ENCODE measurements at places on chromosomes 2 and 18.
A peak's percentile ranks its signal among the peaks of the same experiment; 100 is the strongest.

DNA sequence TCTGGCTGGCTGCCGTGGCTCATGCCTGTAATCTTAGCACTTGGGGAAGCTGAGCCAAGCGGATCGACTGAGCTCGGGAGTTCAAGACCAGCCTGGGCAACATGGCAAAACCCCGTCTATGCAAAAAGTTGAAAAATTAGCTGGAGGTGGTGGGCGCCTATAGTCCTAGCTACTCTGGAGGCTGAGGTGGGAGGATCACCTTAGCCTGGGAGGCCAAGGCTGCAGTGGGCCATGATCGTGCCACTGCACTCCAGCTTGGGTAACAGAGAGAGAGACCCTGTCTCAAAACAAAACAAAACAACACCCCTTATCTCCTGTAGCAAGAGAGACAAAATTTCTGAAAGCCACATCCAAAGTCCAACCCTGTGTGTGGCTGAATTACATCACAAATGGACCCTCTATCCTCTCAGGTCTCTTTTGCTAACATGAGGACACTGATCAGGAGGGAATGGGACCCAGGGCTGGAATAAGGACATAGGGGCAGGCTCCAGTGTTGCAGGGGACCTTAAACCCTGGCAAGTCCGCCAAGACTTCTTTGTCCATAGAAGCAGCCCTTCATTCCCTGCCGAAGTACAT lies 64.8 kb downstream of the PSMG2 start:
- no peak for DNase-seq

- no peak for DNase-seq
Measured at GRCh38 chr2:48343154-48343553, 186.8 kb upstream of the STON1 start.

DNA sequence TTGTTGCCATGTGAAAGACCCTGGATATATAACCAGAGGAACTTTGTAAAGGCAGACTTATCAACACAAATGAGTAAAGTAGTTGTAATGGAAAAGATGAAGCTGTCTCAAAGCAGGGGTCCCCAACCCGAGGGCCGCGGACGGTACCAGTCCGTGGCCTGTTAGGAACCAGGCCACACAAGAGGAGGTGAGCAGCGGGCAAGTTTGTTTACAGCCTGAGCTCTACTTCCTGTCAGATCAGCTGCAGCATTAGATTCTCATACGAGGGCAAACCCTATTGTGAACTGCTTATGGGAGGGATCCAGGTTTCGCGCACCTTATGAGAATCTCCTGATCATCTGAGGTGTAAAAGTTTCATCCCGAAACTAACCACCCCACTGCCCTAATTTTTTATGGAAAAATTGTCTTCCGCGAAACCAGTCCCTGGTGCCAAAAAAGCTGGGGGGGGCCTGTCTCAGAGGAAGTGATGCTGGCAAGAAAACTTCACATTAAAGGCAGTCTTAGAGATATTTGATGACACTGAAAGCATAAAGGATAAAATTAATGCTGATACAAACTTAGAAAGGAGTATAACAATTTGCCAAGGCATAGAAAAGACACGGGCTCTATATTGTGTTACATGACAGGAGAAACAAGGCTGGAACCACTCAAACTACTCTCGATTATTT lies 57.5 kb upstream of the MSTN start:
- DNase-seq = no peak

DNA sequence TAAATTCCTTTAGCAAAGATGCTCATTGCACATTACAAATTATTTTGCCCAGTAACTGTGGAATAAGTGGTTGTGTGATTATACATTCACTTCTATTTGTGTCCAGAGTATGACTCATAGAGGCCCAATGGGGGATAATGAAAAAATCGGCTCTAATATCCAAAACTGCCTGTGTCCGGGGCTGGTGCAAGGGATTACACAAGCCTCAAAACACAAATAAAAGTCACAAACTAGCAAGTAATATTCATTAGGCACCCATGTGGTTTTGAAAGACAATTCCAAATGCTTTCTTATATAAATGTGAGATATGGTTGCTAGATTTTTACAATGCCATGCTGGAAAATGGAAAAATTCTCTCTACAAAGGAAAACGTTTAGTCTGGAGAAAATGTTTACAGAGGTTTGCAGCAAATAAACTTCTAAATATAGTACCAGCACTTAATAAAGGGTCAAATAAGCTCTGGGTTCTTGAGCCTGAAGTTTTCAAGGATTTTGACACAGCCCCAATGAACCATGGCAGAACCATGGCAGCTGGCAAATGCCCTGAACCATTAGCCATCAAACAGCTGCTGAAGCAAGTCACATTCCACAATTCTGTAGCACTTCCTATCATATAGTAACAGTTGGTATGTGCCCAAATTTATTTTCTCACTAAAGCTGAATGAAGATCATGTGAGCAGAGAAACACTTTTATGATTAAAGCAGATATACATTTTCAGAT lies 40.5 kb downstream of the IRS1 start:
- DNase-seq = no peak

DNA sequence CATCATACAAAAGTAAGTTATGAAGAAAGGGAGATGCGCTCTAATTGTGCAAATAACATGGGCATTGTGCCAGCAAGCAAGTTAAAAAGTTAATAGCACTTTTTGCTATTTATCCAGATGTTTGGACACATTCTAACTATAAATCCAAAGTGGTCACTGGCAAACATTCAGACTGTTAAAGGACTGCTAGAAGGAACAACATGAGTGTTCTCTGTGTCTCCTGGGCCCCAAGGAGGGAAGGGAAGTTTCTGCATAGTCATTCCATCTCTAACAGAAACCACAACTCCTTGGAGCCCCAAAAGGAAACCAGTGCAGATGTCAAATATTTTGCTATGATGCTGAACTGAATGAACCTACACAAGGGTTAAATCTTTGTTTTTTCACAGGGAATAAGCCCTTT lies 213.3 kb upstream of the HNRNPA3 start:
- DNase-seq = no peak

- DNase-seq = no peak
Measured at GRCh38 chr2:108560895-108561530, 26.7 kb downstream of the LIMS1 start.

DNA sequence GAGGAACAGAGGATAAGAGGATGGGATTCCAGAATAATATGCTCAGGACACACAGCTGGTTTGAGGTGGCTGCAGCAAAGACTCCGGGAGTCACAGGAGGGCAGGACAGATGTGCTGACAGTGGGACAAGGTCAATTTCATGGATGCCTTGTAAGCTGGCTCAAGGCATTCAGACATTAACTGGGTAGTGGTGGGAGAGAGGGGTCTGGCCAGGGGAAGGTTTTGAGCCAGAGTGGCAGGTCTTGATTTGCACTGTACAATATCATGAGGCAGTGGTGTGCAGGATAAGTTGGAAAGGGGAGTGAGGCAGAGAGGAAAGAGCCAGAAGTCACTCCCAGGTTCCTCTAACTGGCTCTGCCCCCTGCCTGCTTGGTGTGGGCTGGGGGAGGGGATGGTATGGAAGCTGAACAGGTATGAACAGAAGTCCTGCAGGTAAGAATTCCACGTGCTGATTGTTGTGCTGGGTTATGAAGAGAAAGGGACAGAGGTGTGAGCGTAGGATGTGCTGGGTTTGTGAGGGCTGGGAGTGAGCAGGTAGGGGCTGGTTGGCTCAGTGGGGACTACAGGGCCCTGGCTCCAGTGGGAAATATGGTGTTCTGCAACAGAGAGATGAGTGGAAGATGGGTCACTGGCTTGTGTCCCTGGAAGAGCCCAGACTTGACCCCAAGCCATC lies 141.7 kb upstream of the COPS8 start:
- DNase-seq = no peak

- no peak for DNase-seq
Measured at GRCh38 chr2:80154231-80154915, 150.2 kb downstream of the LRRTM1 start.

DNA sequence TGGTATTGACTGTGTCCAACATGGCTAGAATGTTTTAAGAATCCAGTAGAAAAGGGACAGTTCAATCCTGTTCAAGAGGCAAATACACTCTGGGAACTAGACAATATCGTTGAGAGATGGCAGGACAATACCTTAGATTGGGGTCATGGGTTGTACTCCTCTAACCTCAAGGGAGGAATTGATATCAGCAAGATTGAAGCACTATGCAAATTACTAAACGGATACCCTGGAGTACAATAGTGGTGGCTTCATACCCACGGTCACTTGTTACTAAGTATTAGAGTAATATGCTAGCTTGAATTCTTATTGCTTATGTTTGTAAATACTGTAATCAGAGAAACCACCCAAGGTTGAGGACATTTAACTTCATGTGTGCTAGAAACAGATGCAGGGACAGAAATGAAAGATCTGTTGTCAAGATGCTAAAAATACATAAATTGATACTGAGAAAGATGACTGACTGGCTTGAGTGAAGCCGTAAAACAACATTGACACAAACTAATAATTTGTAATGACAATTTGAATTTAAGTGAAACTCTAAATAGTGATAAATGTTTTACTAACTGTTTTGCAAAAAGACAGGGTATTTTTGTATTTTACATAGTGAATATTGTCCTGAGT lies 73.3 kb downstream of the KCNJ3 start:
- no peak for DNase-seq

- DNase-seq = no peak
Measured at GRCh38 chr2:203059567-203060240, 45.0 kb downstream of the NBEAL1 start.

GRCh38 chr2:27245626-27246025 lies 17.2 kb downstream of the SLC30A3 start:
- no peak for DNase-seq

- no peak for DNase-seq
Measured at GRCh38 chr2:70498054-70498453, 55.6 kb downstream of the TGFA start.

DNA sequence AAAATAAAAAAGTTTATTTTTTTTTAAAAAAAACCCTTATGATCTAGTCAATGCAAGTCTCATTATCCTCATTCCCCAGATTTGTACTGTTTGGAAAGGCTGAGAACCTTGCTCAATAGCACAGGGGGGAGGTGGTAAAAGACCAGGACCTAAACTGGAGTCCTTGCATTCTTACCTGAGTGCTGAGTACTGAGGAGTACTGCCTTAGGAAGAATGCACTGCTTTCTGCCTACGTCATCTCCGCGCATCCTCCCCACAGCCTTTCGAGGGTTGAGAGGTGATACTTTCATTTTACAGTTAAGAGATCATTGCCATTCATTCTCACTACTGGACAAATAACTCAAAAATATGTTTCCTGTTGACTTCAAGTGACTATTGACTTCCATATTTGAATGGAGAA lies 73.8 kb downstream of the MAP3K20 start:
- no peak for DNase-seq

- DNase-seq = no peak
Measured at GRCh38 chr2:182090486-182090885, 104.8 kb downstream of the PPP1R1C start.

- DNase-seq = no peak
Measured at GRCh38 chr2:238096311-238097011, 3.7 kb upstream of the ESPNL start.

- DNase-seq = no peak
Measured at GRCh38 chr2:37914340-37914739, 10.7 kb upstream of the RMDN2 start.

- DNase-seq = no peak
Measured at GRCh38 chr2:174868878-174869277, 104.6 kb upstream of the CHRNA1 start.

DNA sequence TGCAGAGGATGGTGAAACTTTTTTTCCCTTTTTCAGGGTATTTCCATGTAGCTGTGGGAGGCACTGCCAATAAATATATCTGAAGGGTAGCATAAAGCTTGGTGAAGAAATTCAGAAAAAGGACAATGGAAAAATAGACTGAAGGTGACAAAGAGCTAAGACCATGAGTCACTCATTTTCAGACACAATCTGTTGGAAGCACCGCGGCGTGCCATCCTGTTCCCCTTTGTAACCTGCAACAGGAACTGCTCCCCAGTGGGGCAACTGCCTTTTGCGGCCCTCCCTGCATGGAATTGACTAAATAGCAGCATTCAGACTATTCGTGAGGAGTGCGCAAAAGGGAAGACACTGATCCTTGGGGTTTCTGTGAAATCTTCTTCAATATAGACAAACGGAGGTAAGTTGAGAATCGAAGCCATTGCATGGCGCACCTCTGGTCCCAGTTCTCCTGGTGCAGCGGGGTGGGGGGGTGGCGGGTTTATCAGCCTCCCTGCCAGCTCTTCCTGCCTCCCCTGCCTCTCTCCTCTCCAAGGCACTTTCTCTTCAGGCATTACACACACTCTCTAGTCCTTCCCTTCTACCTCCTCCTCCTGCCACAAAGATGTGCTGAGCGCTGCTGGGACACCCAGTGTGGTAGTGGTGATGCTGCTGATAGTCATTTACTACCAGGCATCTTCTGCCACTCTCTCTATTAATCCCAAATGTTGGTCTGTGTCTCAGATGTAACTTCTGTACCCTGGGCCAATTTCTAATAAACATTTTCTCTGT lies 126.2 kb upstream of the TMEM200C start:
- DNase-seq = no peak

DNA sequence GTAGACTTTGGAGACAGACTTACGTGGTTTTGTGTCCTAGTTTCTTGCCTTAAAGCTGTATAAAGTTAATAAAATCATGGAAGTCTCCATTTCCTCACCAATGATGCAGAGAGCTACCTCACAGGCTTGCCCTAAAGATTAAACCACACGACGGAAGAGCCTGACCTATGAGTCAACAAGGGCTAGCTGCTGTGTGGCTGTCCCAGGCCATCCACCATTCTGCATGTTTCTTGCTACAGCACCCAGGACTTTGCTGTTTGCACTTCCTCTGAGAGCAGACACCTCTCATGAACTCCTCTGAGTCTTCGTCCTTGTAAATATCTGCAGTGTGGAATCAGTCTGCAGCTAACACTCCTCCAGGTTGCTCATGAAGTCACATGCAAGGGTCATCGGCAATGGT lies 160.0 kb upstream of the TRIB2 start:
- peak; percentile 6 for DNase-seq

DNA sequence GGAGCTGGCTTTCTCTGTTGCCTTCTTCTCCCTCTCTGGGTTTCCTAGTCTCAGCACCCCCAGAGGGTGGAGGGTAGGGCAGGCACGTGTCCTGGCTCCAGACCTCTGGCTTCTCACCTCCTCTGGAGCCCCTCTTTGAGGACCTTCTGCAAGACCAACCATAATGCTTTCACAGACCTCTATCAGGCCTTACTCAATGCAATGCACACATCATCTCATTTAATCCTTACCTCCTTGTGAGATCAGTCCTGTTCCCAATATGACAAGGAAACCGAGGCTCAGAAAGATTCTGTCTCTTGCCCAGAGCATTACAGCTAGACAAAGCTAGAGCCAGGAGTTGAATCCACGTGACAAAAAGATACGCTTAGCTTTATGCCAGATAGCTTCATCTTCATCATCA lies 8.2 kb downstream of the ATOH8 start:
- DNase-seq = no peak

- DNase-seq = no peak
Measured at GRCh38 chr2:218829868-218830451, 1.6 kb downstream of the PRKAG3 start.
